ENCODE measurements at places on chromosomes 12 and 14.

DNA sequence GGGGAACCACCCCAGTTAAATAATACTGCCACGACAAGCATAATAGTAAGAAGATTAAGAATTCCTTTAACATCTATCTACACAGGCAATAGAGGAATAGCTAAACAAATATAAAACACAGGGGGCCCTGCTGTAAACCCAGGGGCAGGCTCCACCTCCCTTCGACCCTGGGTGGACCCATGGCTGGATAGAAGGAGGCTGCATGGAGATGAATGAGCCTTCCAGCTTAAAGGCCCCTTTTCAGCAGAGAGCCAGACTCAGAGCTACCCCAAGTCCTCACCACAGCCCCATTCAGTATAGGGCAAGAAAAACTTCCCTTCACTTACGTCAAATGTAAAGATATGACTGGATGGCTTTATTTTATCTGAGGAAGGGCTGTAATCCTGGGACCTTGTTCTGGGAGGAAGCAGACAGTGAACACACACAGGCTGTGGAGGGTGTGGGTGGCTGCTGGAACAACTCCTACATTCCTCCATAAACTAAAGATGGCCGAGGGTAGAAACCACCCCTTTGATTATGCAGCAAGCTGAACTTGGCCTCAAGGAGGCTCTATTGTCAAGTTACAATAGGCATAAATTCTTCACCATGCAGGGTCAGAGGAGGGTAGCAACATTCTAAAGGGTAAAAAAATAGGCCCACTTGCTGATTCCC is 30.4 kb downstream of the NUAK1 start:
- DNase-seq: peak; percentile 58

GRCh38 chr12:119721306-119721705 is 53.4 kb downstream of the PRKAB1 start:
- DNase-seq: no peak

- no peak for DNase-seq
Observed at GRCh38 chr14:101369916-101370592, 191.2 kb upstream of the DIO3 start.

- no peak for DNase-seq
Observed at GRCh38 chr12:105109465-105110212, 2.1 kb downstream of the WASHC4 start.

- no peak for DNase-seq
Observed at GRCh38 chr14:32530800-32531199, 201.7 kb downstream of the AKAP6 start.

DNA sequence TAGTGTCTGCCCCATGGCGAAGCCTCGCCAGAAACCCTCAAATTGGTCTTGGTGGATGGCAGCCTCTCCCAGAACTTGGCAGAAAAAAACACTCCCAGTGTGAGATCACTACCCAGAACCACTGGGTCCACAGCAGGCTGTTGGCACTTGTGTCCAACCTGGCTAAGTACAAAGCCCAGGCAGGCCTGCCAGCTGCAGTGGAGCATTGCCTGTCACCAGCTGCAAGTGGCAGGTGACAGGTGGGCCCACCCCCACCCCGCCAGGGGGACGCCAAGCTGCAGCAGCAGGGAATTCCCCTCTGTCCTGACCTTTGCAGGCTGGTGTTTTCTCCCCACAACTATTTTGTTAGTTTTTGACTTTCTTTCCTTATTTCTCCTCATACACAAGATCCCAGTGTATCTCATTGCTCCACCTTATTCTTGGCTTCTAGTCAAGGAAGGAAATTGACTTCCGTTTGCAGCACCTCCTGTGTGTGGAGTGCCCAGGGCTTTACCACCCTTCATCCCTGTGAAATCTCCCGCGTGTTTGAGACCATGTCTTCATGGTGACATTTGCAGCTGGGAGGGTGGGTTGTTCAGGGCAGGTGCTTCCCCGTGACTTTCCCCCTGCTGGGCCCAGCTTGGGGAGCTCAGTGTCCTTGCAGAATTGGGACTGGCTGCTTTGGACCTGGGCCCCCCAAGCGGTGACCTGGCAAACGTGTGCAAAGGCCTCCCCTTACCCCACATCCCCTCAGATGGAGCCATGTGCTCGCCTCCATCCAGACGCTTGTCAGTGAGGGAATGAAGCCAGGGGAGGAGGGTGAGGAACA is 73.8 kb upstream of the RIN3 start:
- no peak for DNase-seq

GRCh38 chr12:47192051-47192450 is 112.3 kb upstream of the AMIGO2 start:
- no peak for DNase-seq

DNA sequence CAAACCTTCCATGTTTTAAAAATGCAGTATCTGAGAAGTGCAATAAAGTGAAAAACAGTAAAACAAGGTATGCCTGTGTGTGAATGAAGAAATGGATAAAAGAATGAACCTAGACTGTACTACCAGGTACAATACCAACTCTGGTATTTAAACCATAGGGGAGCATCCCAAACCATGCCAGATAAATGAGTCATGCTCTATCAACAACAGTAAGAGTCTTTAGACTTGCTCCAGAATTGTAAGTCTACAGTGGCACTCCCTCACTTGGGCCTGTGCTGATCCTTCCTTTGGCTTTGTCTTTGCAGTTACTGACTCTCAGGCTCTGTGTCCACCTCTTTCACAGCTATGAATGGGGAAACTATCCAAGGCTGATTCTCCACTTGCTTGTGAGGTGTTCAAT is 38.1 kb downstream of the BBS10 start:
- DNase-seq: no peak

GRCh38 chr12:120783197-120783596 is 57.6 kb downstream of the ACADS start:
- DNase-seq: no peak

DNA sequence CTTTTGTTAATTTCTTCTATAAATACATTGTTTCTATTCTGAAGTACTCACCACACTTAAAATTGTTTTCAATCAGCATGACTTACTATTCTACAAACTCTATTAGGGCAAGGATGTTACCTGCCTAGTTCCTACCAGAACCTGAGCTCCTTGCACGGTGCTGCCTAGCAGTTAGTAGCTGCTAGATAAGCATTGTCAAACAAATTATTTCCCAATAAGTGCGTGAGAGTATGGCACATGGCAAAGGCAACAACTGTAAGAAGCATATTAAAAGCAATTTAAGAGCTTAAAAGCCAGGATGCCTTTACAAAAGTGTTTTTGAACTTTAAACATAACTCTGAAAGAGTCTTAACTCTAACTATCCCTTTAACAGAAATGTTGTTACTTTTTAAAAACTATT is 8.2 kb upstream of the LYZ start:
- no peak for DNase-seq

DNA sequence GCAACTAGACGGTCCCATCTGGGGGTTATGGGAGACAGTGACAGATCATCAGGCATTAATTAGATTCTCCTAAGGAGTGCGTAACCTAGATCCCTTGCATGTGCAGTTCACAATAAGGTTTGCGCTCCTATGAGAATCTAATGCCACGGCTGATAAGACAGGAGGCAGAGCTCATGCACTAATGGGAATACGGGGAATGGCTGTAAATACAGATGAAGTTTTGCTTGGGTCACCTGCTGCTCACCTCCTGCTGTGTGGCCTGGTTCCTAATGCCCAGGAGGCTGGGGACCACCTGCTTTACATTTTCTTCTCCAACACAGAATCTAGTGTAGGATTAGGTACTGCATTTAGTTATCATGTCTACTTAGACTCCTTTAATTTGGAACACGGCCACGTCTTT is 49.7 kb upstream of the SAV1 start:
- DNase-seq: peak; percentile 4

DNA sequence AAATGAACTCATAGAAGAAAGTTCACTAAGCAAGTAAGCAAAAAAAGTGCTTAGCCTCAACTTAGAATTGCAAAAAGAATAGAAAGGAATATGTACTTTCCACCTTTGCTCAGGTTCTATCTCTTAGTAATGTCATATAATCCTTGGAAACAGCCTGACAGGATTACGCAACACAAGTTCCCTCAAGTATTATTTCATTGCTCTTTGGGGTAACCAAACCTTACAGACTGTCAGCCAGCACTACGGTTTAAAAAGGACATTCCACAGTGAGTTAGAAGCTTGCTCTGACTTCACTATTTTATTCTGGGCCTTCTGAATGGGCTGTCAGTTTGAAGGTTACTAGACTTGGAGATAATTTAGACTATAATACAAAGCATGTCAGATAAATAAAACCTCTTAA is 264.0 kb downstream of the ATXN7L3B start:
- no peak for DNase-seq

DNA sequence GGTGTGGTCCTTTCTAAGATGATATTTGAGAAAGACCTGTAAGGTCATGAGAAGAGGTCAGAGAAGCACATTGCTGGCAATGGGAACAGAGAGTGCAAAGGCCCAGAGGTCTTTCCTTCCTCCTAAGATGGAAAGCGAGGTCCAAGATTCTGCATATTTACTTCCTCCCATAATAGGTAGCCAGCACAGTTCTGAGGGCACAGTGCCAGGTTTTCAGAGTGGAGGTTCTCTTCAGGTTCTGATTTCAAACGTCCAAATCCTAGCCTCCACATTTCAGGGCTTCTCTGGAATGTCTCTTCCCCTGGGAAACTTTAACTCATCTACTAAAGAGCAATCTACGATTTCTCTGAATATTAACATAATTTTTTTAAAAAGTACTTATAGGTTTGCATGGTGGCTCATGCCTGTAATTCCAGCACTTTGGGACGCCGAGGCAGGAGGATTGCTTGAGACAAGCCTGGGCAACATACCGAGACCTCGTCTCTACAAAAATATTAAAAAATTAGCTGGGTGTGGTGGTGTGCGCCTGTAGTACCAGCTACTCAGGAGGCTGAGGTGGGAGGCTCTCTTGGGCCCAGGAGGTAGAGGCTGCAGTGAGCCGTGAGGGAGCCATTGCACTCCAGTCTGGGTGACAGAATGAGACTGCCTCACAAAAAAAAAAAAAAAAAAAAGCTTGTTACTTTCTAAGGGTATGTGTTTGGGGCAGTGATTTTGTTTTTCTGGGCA is 526 bp upstream of the MRPL42 start:
- no peak for DNase-seq

DNA sequence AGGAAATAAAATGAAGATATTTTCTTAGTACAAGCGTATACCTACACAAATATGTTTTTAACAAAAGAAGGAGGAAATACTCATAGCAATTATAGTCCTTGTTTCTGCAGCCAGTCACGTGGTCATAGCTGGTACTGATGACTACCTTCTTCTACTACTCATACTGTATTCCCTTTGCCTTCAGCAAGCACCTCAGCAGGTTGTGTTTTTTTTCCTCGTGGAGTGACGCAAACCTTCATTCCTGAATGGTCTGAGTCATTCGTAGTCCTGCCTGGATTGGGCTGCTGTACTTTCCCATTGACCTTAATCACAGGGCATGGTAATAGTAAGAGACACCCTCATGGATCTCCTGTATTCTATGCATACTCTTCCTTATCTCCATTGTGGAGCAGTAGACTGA is 25.7 kb upstream of the SLC16A7 start:
- DNase-seq: no peak

- no peak for DNase-seq
Observed at GRCh38 chr14:34170882-34171281, 220.0 kb upstream of the EGLN3 start.

- no peak for DNase-seq
Observed at GRCh38 chr12:5904441-5904840, 40.6 kb downstream of the ANO2 start.

- no peak for DNase-seq
Observed at GRCh38 chr14:50978529-50978871, 34.2 kb upstream of the PYGL start.

GRCh38 chr12:61810486-61810885 is 449.7 kb upstream of the USP15 start:
- no peak for DNase-seq

DNA sequence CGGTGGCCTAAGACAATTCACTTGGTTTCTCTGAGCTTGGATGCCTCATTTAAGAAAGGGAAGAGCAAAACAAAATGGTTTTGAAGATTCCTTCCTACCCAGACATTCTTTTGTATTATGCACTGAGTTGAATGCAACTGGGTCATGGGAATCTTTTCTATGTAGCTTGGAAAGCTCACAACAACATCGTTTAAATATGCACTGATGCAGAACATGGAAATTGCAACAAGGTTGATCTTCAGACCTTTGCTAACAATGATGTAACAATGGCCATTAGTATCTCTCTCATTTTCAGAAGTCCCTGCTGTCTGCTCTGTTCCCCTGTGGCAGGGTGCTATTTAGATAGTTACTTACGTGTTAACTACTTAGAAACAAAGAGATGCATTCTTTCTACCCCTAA is 30.1 kb upstream of the IGF1 start:
- peak; percentile 10 for DNase-seq

- no peak for DNase-seq
Observed at GRCh38 chr14:59583755-59584154, 7.1 kb upstream of the CCDC175 start.

DNA sequence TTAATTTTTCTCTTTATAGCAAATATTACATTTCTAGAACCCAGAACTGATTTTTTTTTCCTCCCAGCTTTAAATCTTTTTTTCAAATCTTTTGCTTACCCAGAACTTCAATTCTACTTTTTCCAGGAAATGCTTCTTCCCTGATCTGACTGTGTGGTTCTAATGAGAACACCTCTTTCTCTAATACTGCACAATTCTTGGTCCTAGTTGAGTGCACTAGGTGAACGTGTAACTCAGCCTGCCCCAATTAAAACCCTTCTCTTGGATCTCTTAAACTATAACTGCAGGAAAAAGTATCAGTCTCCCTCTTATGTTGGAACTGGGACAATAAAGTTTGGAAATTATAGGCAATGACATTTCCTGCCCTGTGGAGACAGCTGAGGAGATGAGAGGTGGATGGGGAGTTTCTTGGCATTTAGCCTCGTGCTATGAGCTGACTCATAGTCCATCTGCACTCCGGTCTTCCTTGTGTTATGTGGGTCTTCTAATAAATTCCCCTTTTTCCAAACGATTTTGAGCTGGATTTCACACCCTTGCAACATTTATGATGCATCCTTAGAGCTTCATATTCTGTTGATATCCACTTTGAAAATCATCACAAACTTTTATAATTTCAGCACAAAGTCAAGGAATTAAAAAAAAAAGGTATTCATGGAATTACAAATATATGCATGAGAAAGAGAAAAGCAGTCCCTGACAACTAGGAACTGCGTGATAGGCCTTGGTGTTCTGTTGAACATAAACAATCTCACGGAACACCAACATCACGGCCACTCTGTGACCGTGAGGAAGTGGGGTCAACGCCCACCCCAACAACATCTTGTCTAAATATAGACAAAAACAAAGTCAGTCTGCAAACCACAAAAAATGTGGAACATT is 52.4 kb downstream of the BRMS1L start:
- DNase-seq: no peak

- DNase-seq: peak; percentile 82
Observed at GRCh38 chr14:28767853-28768741, 1.5 kb downstream of the FOXG1 start.

- no peak for DNase-seq
Observed at GRCh38 chr12:125124320-125124966, 59.2 kb downstream of the AACS start.

- DNase-seq: no peak
Observed at GRCh38 chr14:35045798-35046047, 349 bp upstream of the FAM177A1 start.

GRCh38 chr12:4276524-4277204 is 3.1 kb downstream of the CCND2 start:
- DNase-seq: peak; percentile 86

- no peak for DNase-seq
Observed at GRCh38 chr12:52244615-52244994, 11.6 kb downstream of the KRT7 start.

Measured in retina (tissue), 1 donor.